LHCN-M2 (cell line): ENCODE measurements at places on chromosomes 11 and 22.

DNA sequence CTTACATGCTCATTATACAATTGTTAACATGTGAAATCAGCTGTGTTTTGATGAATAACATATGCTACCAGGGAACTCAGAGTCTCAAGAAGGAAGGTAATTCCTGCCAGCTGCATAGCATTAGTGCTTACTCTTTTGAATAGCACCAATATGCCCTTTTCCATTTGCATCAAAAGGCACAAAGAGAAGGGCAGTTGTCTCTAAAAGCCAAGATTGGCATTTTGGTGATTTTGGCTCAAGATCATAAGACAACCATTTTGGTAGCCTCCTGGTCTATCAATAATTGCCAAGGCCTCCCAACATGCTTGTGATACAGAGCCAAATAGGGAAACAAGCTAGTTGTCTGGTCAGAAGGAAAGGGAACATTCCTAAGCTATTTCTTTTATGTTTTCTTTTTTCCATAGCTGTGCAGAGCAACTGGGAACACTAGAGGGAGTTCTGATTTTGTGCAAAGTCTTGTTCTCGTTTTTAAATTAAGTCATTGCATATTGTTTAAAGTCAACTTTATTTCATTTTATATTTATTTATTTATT is 416.7 kb upstream of the CHORDC1 start:
- DNase-seq = no peak

DNA sequence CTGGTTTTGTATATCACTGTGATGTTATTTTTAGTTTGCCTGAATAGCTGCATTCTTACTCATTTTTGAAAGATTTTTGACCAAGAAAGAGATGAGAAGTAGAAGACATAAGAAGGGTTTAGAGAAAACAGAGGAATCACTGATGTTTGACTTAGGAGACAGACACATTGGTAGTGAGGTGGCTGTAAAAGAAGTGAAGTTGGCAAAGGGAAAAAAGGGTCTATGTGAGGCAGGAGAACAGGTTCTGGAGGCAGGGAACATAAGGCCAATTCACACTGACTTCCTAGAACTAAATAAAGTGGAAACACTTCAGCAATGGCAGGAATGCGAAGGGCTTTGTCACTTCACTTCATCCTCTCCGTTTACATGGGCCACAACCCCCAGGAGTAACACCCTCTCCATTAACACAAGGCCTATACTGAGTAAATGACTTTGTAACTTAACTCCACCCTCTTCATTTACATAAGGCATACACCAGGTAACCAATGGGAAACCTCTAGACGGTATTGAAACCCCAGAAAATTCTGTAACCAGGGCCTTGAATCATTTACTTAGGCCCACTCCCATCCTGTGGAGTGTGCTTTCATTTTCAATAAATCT is 36.5 kb downstream of the CTSC start:
- DNase-seq = no peak

DNA sequence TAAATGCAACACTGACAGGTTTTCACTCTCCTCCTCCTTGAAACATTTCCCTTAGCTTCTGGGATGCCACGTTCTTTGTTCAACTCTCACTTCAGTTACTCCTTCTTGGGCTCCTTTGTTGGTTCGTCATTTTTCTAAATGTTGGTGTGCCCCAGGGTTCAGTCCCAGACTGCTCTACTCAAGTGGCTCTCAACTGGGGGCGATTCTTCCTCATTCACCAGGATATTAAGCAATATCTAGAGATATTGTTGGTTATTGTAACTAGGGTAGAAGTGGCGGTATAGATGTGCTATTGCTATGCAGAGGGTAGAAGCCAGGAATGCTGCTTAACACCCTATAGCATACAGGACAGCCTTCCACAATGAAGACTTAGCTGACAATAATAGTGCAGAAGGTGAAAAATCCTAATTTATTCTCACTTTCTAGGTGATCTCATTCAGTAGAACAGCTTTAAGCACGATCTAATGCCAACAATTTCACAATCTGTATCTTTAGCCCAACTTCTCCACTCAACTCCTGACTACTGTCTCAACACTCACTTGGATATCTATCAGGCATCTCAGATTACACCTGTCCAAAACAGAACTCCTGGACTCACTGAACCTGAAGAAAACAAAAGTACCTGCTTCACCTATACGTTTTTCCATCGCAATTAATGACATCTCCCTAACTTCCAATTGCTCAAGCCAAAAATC is 4.6 kb downstream of the NUP160 start:
- DNase-seq = no peak

DNA sequence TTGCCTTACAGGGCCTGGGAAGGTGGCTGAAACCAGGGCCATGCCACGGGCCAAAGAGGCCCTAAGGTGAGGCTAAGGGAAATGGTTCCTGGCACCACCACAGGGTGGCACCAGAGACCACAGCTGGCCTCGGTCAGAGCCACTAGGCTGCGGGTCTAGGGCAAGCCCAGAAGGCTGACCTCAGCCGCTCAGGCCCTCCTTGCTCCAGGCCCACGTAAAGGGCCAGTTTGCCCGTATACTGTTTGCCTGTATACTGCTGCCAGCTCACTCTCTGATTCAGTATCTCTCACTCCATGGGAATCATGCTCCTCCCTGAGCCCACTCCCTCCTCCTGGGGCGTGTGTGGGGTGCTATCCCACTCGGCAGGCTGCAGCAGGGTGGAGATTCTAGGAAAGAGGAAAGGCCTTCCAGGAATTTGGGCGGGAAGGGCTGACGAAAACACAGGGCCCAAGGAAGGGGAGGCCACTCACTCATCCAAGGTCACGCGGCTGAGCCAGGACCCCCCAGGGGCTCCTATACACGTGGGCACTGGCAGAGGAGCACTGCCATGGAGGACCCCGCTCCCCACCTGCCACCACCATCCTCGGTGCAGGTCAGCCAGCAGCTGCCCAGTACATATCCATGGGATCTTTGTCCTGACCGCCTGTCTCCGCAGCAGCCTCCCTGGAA is 62.4 kb downstream of the NECTIN1 start:
- DNase-seq = peak; percentile 64

- DNase-seq = no peak
Measured at GRCh38 chr11:86497310-86497709, 122.6 kb downstream of the CCDC81 start.

GRCh38 chr11:89220684-89221339 is 43.1 kb downstream of the TYR start:
- DNase-seq = no peak

DNA sequence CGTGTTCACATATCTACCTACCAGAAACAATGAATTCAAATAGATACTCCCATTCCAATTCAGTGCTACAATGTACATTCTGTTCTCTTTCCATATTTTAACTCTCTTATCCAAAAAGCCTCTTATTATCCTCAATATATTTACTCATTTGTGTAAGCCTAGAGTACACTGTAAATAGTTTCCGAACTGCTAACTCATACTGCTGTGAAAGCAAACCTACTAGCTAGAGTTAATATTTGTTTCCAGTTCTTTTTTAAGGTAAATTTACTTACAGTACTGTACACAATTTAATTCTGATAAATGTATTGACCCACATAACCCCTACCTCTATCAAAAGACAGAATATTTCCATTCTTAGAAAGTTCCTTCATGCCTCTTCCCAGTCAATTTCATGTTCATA is 71.8 kb downstream of the GRK3 start:
- no peak for DNase-seq

DNA sequence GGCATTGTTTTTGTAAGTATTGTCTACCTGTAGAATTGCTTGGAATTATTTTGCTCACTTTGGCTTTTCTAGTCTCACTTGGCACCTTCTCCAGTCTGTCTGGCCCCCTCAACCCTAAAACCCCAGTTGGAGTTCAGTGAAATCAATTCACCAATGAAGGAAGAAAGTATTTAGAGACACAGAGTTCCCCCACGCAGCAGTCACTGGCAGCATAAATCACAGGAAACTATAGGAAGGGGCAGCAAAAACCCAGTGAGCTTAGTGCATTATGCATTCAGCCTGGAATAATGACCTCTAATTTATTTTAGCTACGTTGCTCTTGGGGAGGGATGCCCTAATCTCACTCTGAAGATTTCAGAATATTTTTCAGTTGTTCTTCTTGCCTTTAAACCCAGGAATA is 204.7 kb upstream of the BLID start:
- no peak for DNase-seq

DNA sequence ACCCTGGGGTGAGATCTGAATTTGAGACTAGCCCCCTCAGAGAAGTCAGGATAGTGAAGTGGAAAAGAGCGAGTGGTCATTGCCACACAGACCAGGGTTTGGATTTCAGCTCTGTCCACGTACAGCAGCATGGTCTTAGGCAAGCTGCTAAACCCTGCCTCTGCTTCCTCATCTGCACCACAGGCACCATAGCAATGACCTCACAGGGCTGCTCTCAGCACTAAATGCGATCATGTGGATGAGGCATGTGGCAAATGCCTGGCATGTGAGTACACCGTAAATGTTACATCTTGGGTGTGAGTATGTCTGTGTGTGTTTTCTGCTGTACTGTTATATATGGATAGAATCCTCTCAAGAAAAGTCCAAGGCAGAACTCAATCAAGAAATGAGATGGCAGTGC is 15.8 kb downstream of the NAV2 start:
- DNase-seq = no peak

- no peak for DNase-seq
Measured at GRCh38 chr22:29487426-29487986, 7.5 kb downstream of the NEFH start.

DNA sequence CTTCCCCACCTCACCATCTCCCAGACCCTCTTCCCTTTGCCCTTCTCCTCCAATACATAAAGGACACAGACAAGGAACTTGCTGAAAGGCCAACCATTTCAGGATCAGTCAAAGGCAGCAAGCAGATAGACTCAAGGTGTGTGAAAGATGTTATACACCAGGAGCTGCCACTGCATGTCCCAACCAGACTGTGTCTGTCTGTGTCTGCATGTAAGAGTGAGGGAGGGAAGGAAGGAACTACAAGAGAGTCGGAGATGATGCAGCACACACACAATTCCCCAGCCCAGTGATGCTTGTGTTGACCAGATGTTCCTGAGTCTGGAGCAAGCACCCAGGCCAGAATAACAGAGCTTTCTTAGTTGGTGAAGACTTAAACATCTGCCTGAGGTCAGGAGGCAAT is 58.2 kb downstream of the TIMP3 start:
- DNase-seq = no peak

DNA sequence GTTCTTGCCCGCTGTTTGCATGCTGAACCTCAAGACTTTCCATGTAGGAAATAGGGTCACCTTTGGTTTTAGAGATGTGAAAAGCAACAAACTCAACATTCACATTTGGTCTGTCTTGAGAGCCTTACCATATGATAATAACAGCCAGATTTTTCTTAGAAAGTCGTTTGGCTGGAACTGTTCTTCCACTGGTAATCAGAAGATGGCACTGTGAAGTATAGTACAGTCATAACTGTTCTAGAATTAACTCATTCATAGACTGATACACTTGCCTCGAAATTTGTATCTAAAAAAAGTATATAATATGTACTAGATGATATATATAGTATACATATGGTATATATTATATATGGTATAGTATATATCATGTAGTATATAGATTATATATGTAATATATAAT is 12.3 kb downstream of the LUZP2 start:
- DNase-seq = peak; percentile 1

GRCh38 chr22:41094041-41094593 is 1.7 kb downstream of the EP300 start:
- peak; percentile 49 for DNase-seq

DNA sequence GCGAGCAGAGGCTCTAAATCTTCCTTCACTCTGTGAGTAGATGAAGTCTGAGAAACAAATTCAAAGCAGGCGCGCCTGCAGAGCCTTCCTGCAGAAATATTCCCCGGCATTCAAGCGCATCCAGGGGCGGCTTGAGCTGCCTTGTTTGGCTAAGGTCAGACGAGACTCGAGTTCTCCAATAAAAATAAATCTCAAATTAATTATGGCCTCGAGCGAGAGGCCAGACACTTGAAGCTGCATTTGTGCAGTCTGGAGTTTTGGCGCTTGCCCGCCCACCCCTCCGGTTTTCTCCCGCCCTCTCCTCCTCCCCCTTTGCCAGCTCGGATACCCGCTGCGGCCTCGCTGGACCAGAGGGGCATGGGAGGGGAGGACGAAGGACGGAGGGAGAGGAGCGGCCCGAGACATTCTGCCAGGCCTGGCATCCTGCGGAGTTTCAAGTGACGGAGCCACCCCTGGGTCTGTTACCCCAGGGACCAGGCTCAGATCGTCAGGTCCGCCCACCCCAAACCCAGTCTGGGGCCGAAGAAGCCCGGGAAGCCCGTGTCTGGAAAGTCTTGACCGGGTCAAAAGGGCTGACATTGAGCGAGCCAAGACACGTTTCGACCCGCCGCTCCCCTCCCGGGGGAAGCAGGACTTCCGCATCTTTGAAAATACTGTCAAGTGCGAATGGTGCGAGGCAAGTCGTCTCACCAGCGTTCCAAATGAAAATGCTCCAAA is 3.8 kb upstream of the FLI1 start:
- DNase-seq = no peak

DNA sequence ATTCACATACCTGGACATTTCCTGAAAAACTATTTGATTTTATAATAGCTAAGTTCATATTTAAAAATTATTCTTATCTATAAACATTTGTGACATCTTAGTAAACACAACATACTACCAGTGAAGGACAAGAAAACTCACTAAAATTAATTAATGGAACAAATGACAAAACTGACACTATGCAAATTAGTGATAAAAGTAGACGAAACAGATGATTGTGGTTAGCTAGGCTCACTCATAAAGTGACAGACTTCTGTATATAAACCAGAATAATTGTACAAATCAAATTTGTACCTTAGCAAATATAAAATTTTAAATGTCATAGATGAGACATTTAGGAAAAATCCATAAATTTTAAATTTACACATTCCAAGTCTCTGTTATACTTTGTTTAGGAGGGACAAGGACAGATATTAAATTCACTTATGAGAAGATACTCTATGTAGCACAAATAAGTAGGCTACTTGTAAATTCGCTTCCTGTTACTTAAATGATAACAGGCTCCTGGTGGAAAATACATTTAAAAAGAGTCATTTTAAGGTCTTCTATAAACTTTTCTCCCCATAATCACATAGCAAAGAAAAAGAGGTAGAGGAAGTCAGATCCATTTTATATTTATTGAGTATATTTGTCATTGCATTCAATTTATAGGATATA is 81.2 kb downstream of the KIF18A start:
- DNase-seq = no peak

DNA sequence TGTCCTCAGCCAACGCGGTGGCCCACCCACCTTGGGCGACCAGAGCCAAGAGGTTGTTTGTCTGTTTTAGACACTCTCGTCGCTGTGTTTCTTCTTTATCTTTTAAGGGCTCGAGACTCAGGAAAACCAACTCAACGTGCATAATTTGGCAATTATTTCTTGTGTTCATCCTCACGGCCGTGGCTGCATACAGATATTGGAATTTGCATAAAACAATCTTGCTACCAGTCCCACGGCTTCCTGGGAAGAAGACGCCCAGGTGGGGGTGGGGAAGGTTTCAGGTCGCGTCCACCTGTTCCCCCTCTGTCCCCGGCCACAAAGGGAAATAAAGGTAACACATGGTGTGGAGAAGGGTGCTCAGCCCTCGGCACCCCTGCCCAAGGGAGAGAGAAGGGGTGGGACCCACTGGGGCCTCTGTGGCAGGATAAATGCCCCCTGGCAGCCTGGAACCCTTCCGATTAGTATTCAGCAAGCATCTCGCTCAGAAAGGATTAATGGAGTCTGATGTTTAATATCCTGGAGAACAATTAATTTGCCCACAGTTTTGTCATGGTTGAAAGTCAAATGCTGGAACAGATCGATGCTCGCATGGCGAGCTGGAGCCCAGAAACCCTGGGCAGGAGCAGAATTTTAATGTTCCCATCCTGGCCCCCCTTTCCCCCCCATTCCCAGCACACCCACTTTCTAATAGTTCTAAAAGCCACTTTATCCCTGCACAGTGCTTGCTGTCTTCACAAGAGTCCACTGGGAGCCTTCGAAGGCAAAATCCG is 359.7 kb downstream of the MN1 start:
- no peak for DNase-seq
